Cortex of kidney (tissue), 1 donor: ENCODE measurements at places on chromosomes 12 and 14.

- no peak for DNase-seq
Measured at GRCh38 chr12:122517877-122518276, 8.9 kb downstream of the RSRC2 start.

GRCh38 chr12:93000026-93000425, 70.9 kb upstream of the EEA1 start:
- DNase-seq, result no peak

- no peak for DNase-seq
Measured at GRCh38 chr14:101197595-101198397, 294.3 kb upstream of the RTL1 start.

GRCh38 chr12:104823985-104824461, 134.1 kb downstream of the SLC41A2 start:
- DNase-seq, result no peak

DNA sequence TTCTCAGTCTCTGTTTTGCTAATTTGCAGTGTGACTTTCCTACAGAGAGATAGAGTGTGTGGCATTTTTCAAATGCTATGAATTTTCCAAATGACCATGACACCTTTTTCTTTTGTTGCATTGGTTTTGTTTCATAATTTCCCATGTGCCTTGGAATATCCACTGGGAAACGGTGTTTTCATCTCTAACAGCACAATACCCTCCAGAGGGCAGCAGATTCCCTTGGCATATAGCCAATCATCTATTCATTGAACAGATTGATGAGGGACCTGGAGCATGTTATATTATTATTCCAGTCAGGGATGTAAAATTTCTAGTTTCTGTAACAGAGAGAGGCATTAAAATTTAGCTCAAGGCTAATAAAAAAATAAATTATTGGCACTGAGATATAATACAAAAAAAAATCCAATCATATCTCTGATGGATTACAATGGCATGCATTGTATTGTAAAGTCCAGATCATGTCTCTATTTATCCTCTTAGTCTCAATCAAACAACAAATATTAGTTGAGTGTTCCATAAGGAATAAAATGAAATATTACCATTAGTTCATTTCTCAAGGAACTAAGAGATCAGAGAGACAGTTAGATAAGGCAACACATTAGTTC, 29.6 kb upstream of the NTN4 start:
- no peak for DNase-seq

GRCh38 chr12:122040579-122041386, 19.1 kb downstream of the BCL7A start:
- DNase-seq, result no peak
